ENCODE measurements at places on chromosomes 5 and 9.

DNA sequence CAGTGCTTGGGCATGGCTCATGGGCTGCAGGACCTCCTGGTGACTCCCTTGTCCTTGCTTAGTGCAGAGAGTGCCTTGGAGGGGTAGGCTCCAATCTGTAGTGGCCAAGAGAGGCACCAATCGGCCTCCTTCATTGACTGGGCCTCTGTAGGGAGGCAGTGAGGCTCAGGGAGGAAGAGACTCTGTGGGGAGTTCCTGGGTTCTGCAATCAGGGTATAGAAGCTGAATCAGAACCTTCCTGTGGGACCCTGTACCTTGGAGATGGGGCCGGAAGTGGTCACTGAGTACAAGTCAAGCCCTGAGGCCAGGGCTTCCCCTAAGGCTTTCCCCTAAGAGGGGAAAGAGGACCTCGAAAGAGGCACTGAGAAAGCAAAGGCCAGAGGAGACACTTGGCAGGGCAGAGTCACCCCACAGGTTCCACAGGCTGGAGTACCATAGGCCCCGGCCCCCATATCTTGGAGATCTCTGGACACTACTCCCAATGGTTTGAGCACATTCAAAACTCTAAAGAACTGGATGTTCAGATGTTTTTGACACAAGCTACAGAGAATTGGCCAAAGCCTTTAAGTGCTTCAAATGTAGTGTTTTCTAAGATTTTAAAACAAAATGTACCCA is 190.5 kb downstream of the HSPA4 start:
- DNase-seq = no peak

DNA sequence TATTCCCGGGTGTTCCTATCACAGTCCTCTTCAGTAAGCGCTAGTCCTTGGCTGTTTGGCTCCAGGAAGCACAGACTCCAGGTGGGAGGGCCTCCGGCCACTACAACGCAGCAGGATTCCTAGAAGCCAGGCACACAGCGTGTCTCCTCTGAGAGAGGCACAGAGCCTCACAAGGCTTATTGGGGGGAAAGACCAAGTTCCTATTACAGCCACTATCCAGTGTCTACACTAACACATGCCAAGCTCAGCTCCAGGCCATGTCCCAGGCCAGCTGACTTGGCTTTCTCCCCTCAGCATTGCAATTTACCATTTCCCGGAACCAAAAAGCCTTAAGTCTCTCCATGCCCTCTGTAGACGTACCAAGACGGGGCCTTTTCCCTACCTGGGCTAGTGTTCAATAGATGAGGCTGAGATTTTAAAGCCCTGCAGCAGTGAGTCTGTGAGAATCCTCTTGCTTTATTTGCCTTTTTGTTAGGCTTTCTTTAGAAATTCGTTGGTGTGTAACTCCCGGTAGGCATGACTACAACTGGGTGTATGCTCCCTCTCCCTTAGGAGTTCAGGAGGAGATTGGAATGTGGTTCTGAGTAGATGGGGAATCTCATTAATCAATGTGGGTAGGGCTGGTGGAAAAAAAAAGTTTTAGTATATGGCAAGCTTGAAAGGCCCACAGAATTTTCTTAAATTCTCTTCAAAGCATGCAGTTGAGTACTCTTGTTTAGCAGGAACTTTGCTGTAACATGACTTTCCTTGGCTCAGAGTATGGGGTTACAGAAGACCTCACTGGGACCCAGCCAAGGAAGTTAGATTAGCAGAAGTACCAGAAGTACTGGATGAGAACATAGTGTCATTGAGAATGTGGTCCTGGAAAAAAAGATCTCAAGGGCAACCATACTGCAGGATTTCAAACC is 84.3 kb upstream of the SLC1A3 start:
- no peak for DNase-seq

GRCh38 chr5:97172227-97172626 is 10.8 kb downstream of the RIOK2 start:
- DNase-seq = no peak

DNA sequence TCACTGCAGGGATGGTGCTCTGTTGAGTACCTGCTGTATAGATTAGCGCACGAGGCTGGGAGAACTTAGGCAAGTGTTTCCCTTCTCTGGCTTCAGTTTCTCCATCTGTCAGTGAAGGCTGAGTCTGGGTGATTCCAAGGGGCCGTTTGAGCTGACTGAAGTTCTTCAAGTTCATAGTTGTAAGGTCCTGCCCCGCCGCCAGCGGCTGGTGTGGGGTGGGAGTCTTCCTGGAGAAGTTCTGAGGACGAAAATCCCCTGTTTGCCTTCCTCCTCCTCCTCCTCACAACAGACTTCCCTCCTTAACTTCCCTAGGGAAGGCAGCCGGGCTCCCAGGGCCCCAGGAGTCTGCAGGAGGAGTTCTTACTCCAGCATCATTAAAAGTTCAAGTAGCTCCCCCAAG is 1.7 kb upstream of the HRCT1 start:
- no peak for DNase-seq

DNA sequence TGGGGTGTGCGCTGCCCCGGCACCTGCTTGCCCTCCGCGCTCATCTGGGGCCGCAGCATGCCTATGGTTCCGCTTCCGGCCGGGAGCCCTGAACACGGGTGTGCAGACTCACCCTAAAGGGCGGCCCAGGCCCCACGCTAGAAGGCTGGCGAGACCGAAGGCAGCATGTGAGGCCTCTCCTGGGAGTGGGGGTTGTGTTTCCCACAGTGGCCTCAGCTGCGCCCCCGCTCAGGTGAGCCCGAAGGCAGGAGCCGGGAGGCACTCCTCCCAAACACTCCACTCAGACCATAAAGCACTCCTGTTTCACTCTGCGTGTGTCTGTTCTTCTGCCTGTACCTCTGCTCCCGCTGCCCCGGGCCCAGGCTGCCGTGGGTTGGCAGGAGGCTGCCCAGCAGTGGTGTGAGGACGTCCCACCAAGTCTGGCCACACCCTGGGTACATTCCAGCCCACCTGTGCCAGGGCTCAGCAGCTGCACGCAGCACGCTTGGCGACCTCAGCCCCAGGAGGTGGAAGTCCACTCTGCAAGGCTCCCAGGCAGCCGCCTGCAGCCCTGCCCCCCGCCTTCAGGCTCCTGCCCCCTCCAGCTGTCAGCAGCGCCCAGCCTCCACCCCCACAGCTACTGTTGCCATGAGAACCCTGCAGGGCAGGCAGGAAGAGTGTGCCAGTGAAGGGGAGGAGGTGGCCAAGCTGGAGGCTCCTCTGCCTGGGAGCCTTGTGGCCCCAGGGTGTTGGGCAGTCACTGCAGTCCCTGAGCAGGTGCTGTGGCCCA is 1.2 kb upstream of the AJM1 start:
- DNase-seq = no peak

DNA sequence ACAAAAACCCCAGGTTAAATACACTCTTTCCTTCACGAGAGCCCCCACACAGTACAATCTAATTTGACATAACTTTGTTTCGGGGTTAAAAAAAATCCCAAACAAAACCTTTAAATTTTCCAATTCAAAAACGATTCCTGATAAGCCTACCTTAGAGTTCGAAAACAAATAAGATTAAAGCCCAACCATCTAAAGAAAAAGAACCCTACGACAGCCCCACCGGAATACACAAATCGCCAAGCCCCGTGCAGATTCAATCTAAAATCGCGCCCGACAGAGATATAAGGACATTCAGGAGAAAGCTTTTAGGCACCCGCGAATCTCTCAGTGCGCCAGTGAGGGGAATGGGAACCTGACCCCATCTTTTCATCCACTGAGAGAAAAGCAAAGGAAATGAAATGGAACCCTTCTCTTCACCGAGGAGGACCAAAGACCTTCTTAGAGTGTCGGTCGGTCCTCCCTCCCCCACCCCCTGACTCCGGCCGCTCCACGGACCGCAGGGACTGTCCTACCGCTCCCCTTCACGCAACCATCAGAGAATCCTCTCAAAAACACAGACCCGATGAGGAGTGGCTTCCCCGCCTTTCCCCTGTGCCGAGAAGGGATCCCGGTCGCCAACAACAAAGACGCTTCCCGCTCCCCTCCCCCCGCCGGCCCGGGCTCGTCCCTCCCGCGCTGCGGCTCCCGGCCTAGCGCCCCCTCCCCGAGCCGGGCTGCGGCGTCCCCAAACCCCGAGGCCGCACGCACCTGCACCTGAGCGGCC is 925 bp downstream of the ABHD17B start:
- peak; percentile 68 for DNase-seq

DNA sequence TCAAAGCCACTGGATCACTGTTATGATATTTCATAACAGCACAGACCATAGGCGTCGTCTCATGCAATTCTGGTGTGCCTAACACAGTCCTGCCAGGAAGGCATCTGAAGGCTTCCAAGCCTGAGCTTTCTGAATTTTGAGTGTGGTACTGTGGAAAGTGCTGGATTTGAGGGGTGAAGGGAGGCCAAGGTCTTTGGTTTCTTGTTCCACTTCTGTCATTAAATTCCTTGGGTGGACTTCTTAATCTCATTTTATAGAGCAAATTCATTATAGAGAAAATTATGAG is 441.3 kb upstream of the PIK3R1 start:
- DNase-seq = no peak

- DNase-seq = no peak
These were observed 1.9 kb upstream of the RGS14 start for GRCh38 chr5:177355868-177356168.

DNA sequence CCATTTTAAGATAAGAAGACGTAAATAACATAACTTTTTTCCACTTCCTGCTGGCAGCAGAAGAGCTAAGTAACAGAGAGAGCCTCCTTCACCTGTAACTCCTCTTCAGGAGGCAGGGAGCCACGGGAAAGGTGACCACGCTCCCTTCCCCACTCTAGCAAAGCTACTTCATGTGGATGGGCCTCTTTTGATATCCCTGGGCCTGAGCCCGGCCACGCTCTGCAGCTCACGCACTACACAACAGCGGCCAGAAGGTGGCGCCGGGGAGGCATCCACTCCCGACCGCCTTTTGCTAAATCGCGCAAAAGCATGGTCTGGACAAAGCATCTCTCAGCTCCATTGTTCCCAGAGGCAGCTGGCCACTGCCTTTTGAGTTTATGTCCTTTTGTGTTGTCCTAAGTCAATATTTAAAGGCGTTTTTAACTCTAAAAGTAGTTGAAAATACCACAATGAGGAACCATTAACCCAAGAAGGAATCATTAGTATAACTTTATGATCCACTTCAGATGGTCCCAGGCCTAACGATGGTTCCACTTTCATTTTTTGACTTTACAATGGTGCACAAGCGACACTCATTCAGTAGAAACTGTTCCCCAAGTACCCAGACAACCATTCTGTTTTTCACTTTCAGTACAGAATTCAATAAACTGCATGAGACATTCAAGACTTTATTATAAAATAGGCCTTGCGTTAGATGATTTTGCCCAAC is 23.6 kb downstream of the CMBL start:
- peak; percentile 87 for DNase-seq

DNA sequence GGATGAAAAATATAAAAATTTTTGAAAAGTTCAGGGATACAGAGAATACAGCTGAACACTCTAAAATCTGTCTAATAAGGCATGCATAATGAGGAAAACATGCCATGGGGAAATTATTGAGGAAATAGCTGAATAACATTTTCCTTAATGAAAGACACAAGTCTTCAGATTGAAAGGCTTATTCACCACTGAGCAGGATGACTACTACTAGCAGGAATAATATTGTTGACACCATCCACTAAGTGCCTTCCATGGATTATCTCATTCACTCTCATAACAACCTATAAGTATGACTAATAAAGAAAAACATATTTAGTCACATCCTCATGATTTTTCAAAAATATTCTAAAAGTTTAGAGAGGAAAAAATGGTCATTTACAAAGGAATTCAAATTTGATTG is 96.7 kb upstream of the FER start:
- DNase-seq = no peak

DNA sequence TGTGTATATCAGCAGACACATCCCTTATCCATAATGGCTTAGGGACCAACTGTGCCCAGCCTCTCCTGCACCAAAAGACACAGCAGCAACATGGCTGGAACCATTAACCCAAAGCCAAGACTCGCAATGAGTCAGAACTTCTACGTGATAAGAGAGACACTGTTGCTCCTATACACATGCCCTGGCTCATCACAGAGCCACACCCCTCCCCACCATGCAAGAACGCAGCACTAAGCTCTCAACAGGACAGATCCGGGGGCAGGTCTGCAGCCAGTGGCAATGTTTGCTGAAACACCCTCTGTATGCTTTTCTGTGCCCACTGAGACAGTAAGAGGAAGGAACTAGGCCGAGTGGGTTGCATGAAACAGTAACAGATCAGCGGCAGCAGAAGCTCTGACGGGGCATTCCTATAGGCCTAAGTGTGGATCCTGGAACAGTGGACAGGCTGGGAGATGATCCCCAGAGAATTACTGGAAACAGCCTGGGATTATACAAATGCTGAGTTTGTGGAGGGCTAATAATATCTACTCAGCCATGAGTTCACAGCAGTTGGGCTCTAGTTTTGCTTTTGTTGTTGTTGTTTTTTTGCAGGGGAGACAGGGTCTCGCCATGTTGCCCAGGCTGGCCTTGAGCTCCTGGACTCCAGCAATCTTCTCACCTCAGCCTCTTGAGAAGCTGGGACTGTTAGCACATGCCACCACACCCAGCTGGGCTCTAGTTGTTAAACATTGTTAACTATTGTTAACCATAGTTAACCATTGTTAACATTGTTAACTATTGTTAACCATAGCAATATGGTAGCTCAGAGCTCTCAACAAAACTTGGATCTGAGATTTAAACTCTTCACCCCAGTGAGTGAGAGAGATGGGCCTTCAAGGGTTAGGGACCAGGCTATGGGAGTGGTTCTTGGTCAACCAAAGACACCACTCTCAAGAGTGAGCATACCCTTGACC is 41.0 kb downstream of the B4GALT1 start:
- DNase-seq = no peak

- no peak for DNase-seq
These were observed 118.1 kb downstream of the SIL1 start for GRCh38 chr5:139079991-139080610.

DNA sequence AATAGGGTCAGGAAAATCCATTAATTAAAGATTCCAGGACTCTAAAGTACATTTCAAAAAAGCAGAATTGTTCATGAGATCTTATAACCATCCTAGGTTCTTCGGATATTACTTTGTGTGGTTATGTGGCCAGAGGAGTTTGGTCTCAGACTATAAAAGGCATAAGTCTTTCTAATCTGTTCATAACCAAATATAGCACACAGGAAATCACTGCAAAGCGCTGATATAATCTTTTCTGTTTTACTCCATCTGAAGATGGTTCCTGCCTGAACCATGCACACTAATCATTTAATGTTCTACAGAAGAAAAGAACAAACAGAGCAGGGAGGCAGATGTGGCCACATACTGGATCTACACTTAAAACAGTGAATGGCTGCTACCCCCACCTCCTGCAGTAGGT is 182.8 kb downstream of the SEMA5A start:
- DNase-seq = no peak

- DNase-seq = no peak
These were observed 1.9 kb upstream of the GPR107 start for GRCh38 chr9:130051855-130052254.
